ENCODE measurements at places on chromosomes 11 and 22. TPM values are rescaled to one million over a fixed set of nuclear protein-coding genes. Genes with fewer than 3 reads are reported as not detected.

Gene GAL
- not detected for total RNA-seq

Gene PGGHG
- 14.0 TPM for total RNA-seq

Gene PRR33
- total RNA-seq = 4.8 TPM

Gene SMARCB1
- total RNA-seq = 22.1 TPM

Gene HEPACAM
- 0.21 TPM for total RNA-seq

Gene DERL3
- 0.10 TPM for total RNA-seq

Gene SMC1B
- total RNA-seq = 0.10 TPM

- DNase-seq = no peak
Measured at GRCh38 chr11:66211100-66211499, 57.3 kb upstream of the RAB1B start.

DNA sequence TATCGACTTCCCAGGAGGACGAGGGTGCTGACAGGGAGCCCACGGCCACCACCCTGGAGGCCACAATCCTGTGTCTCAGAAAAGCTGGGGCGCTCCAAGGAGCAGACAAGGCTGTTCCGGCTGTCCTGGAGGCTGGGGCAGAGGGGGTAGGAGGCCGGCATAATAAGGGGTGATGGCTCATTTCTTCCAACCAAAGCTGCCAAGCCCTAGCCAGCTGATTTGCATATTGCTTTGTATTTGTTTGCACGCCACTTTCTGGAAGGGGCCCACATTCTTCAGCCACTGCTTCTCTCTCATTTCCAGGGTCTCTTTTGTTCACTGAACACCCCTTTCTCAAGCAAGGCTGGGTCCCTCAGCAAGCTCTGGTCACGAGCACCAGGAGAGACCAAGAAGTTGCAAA lies 4.7 kb downstream of the PDE2A start:
- DNase-seq = no peak

DNA sequence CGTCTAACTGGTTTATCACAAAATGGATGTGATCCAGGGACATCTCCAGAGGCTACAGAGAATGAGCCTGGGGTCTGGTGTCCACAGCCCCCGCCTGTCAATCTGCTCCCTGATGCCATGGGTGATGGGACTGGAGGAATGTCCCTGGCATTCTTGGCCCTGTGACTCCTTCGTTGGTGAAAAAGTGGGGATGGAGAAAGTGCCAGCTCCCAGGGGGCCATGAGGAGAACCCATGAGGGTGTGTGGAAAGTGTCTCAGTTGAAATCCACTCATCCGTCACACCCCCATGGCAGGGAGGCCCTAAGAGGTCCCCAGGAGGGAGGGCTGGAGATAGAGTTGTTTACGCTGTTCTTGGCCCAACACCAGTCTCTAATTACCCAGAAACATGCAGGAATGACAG lies 322.0 kb downstream of the CTTN start:
- DNase-seq = no peak

- DNase-seq = peak; percentile 29
Measured at GRCh38 chr11:36409152-36409816, 100.8 kb downstream of the TRAF6 start.

DNA sequence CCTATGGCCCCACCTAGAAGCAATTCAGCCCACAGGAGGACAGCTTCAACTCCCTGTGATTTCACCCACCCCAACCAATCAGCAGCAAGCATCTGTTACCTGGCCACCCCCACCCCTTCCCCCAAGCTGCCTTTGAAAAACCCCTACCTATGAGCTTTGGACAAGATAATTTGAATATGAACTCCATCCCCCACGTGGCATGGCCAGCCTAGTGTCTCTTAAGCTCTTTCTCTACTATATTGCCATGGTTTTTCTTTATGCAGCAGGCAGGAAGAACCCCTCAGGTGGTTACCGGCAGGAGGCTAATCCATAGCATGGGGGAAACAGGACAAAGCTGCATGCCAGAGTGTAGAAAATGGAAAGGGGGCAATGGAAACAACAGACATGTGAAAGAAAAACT lies 29.0 kb downstream of the CTSC start:
- no peak for DNase-seq
